ENCODE measurements at places on chromosomes 7 and 10. TPM values are rescaled to one million over a fixed set of nuclear protein-coding genes. Genes with fewer than 3 reads are reported as not detected.

The C10orf53 gene
- total RNA-seq = not detected

GRCh38 chr7:23287612-23288011, 11.5 kb upstream of the MALSU1 start:
- H3K4me1 ChIP-seq = no peaks in the 10 kb centered on the region
- no peak for DNase-seq
- H3K4me3 ChIP-seq = no peak overlapping the region

DNA sequence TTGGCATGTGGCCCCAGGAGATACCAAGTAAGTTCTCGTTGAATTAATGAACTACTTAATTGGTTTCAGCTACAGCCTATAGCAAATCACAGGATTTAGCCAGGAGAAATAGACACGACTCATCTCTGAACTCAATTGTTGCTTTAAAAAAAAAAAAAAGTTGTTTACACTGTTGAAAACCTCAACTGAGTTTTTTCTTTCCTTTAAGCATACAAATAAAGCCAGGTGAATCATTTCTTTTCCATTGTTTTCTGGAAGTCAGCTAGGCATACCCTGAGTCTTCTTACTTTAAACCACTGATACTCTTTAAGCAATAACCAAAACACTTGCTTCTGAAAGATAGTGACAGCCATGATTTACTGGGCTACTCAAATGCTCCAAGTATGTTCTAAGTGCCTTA, 755 bp downstream of the FRMPD2 start:
- no peaks in the 10 kb centered on the region for H3K36me3 ChIP-seq
- 0 out of 2 replicates have a peak, but pooled peaks cover 2% of the 10 kb centered on the region for H3K27me3 ChIP-seq
- peaks cover 7% of the 10 kb centered on the region for H3K4me1 ChIP-seq
- no peak overlapping the region for H3K4me3 ChIP-seq
- no peak overlapping the region for H3K27ac ChIP-seq

The ZNF804B gene
- not detected for total RNA-seq

The CALML5 gene
- not detected for total RNA-seq
